ENCODE measurements at places on chromosomes 7 and 10.
A peak's percentile ranks its signal among the peaks of the same experiment; 100 is the strongest.

- H3K27ac ChIP-seq: no peak overlapping the region
- no peaks in the 10 kb centered on the region for H3K27me3 ChIP-seq
- H3K4me1 ChIP-seq: no peaks in the 10 kb centered on the region
- no peak overlapping the region for H3K4me3 ChIP-seq
- H3K36me3 ChIP-seq: no peaks in the 10 kb centered on the region
- DNase-seq: no peak
Measured at GRCh38 chr7:81367326-81367931, 402.4 kb downstream of the HGF start.

DNA sequence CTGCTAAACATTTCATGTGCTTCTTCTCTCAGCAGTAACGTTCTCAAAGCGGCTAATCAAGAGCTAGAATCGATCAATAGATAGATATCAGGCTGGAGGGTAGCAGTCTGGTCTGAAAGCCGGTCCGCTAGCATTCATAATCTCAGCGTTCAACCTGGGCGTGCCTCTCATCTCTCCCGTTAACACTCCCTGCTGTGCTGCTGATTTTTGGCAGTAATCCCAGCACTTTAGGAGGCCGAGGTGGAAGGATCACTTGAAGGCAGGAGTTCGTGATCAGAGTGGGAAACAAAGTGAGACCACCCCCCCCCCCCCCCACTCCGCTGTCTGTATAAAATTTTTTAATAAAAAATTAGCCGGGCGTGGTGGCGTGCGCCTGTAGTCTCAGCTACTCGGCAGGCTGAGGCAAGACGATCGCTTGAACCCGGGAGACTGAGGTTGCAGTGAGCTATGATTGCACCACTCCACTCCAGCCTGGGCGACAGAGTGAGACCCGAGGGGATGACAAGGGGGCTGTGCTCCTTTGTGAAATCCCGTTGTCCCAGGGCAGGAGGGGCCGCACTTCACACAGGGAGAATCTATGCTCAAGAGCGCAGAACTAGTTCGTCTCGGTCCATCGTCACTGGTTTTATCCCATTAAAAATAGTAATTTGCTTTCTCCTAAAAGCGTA is 624 bp upstream of the CEP55 start:
- peak overlapping the region; percentile 43 for H3K27ac ChIP-seq
- H3K27me3 ChIP-seq: peaks cover 7% of the 10 kb centered on the region
- DNase-seq: peak; percentile 42
- peaks cover 18% of the 10 kb centered on the region for H3K4me1 ChIP-seq
- H3K4me3 ChIP-seq: peak overlapping the region; percentile 90

DNA sequence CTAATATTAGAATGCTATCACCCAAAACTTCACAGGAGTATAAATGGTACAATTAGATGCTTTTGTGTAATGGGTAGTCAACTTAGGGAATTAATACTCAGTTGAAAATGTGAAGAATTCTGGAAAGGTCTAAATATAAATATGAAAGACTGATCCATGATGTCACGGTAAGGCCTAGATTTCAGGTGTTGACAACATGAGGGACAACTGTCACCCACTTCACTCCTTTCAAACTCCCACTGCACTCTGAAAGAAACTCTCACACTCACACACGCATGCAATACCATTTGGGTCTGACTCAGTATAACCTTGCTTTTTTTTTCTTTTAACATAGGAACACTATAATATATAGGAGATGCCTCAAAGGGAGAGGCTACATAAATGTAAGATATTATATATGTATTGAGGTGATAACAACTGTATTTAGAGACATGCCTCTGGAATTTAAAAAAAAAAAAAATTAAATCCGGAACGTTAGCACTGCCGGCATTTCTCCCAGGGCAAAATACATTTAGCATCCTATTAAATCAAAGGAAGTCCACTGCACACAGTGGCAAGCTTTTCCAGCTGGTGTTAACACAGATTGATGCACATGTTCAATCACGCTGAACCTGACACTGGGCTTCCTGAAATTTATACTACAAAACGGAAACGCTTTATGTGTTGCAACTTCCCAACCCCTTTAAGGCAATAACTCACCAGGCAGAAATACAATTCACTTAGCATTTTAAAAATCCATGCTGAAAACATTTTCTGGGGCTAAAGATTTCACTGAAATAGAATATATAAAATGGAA is 74.9 kb downstream of the RSU1 start:
- no peaks in the 10 kb centered on the region for H3K27me3 ChIP-seq
- no peaks in the 10 kb centered on the region for H3K4me1 ChIP-seq
- peaks cover 37% of the 10 kb centered on the region for H3K36me3 ChIP-seq
- DNase-seq: no peak

DNA sequence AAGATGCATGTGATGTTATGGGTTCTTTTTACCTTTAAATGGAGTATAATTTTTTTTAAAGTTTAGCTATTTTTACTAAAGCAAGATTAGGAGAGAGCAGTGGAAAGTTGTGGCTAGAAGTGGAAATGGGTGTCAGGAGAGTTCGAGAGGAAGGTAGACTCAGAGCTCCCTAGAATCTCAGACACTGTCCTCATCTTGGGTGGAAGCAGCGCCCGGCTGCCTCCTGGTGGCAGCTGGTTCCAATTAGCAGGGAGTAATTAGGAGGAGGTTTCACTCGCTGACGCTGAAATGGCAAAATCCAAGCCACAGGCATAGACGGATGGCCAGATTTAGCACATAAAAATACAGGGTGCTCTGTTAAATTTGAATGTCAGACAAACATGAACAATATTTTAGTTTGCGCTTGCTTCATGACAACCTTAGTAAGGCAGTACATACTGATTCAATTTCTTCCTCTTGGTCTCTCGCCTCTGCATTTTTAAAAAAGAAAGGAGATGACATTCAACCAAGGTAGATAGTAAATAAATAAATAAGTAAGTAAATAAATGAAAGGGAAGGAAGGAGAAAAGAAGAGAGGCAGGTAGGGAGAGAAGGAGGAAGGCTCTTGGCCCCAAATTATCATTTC is 58.5 kb downstream of the LGI1 start:
- H3K27me3 ChIP-seq: peaks cover 31% of the 10 kb centered on the region
- peak; percentile 66 for DNase-seq
- no peaks in the 10 kb centered on the region for H3K36me3 ChIP-seq
- no peak overlapping the region for H3K4me3 ChIP-seq
- H3K4me1 ChIP-seq: peaks cover 4% of the 10 kb centered on the region
- no peak overlapping the region for H3K27ac ChIP-seq

DNA sequence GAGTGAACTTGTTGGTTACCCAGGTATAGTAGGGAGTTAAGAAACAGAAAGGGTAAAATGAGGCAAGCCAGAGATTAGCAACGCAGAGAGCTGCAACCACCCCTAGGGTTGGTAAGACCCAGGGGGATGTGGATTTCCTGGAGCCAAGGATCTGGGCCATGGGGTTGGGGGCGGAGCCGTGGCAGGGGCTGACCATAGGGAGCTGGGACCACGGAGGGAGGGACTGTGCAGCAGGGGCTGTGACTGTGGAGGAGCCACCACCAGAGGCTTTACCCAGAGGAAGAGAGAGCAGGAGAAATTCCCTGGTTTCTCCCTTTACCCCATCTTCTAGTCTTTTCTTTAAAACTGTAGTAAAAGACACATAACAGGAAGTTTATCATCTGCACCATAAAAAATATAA is 58.6 kb upstream of the BAIAP2L1 start:
- DNase-seq: no peak
- H3K36me3 ChIP-seq: no peaks in the 10 kb centered on the region
- no peak overlapping the region for H3K4me3 ChIP-seq

Data from activated naive CD4-positive, alpha-beta T cell treated with anti-CD3 and anti-CD28 coated beads for 36 hours (primary cell).